Umbilical cord (tissue), 2 donors: ENCODE measurements at places on chromosomes 7 and 10.

- DNase-seq: no peak
These were observed 495.5 kb upstream of the MGMT start for GRCh38 chr10:128971374-128972035.

GRCh38 chr7:72805526-72806494 lies 22.2 kb downstream of the TYW1B start:
- DNase-seq: no peak

DNA sequence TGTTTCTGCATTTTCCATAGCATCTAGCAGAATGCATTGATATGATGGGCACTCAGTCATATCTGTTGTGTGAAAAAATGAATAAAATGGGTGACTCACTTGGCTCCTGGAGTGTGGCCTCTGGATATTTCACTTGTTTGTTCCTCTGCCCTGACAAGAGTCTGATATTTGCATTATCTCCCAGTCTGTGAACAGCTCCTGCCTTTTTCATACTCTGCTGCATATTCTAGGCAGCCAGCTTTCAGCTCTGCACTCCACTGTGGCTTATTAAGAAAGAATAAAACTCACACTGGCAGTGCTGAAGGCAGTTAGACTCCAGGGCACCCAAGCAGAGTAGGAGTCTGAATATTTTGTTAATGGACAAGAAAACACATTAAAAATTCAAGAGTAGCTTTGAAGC lies 623.9 kb downstream of the SORCS1 start:
- DNase-seq: no peak

GRCh38 chr10:70998086-70998485 lies 109.7 kb upstream of the PCBD1 start:
- DNase-seq: no peak

DNA sequence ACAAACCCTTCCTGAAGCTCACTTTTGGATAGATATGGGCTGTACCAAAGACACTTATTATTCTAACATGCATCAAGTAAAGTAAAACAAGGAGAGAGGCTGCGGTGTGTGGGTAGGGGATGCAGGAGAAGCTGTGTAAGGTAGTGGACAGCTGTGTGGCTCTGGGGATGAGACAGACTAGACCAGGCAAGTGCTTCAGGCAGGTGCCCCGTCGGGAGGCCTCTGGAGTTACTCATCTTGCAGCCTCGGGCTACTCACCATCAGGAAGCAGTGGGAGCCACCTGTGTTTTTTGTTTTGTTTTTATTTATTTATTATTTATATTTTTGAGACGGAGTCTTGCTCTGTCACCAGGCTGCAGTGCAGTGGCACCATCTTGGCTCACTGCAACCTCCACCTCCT lies 49.3 kb upstream of the NCAPG2 start:
- no peak for DNase-seq

- no peak for DNase-seq
These were observed 34.5 kb downstream of the CLEC2L start for GRCh38 chr7:139557857-139558581.

DNA sequence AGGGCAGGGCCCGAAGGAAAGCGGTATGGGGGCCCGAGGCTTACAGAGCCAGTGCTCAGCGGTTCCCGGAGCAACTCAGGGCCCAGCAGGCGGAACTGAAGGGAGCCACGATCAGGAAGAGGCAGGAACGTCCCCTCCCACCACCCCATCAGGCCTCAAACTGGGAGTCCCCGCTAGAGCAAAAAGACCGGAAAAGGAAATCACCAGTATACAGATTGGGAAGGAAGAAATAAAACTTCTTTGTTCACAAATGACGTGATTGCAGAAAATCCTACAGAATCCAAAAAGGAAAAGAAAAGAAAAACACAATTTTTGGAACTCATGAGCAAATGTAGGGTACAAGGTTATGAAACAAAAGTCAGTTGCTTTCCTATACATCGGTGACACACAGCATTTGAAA lies 21.6 kb upstream of the ZFAND2A start:
- DNase-seq: peak; percentile 34

- DNase-seq: no peak
These were observed 4.6 kb downstream of the HSPA12A start for GRCh38 chr10:116737627-116738327.

GRCh38 chr10:14032406-14032998 lies 298.2 kb downstream of the FRMD4A start:
- no peak for DNase-seq

- no peak for DNase-seq
These were observed 213.3 kb upstream of the PHYHIPL start for GRCh38 chr10:58963101-58963534.

DNA sequence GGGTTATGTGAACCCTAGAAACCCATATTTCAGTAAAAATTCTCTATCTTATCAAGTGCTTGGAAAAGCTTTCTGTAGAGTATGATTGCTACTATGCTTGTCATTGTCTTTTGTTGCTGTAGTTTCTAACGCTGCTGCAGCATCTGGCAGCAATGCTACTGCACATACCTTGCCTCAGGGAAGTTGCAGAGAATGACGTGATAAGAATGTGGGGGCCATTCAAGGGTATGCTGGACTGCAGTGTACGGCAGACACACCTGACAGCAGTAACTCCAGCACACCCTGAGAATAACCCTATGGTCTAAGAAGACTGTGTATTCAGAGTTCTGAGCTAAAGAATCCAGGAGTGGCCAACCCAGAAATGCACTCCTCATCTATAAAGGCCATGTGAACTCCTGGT lies 20.5 kb downstream of the TRIM4 start:
- DNase-seq: peak; percentile 68
